CD8-positive, alpha-beta T cell (primary cell): ENCODE measurements at places on chromosomes 12 and 14. TPM values are rescaled to one million over a fixed set of nuclear protein-coding genes. Genes with fewer than 3 reads are reported as not detected.

- no peak for DNase-seq
Observed at GRCh38 chr12:57983146-57983857, 41.9 kb downstream of the ATP23 start.

- no peak for DNase-seq
Observed at GRCh38 chr12:8817856-8818255, 4.6 kb upstream of the A2ML1 start.

- DNase-seq: no peak
Observed at GRCh38 chr12:116964054-116965050, 53.6 kb downstream of the FBXW8 start.

- no peak for DNase-seq
Observed at GRCh38 chr12:130339951-130340350, 2.3 kb downstream of the PIWIL1 start.

DNA sequence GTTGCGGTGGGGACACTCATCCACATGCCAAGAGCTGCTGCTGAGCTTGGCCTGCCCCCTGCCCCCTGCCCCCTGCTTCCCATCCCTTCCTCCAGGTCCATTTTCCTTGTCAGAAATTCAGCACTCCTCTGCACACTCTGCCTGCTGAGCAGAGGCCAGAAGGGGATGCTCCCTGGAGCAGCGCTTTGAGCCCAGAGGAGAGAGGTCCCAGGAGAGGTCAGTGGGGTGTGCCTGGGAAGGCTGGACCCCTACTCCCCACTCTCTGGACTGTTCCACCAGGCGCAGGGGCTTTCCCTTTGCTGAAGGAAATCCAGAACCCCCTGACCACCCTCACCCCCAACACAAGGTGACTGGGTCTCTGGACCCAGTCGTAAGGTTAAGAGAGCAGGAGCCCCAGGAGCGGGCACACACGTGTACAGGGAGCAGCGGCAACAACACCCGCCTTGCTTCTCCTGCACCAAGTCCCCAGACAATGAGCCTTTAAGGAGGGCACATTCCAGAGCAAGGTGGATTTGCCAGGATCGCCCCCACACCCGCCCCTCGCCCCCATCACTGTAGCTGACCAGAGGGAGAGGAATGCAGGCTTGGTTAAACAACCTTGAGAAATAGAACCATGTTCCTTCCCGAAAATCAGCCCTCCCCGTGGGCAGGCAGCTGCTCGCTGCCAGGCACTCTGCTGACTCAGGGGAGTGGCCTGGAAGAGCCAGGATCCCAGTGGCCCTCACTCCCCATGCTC lies 30.7 kb downstream of the ISCA2 start:
- no peak for DNase-seq

- no peak for DNase-seq
Observed at GRCh38 chr12:144650-145284, 69.2 kb downstream of the SLC6A12 start.

DNA sequence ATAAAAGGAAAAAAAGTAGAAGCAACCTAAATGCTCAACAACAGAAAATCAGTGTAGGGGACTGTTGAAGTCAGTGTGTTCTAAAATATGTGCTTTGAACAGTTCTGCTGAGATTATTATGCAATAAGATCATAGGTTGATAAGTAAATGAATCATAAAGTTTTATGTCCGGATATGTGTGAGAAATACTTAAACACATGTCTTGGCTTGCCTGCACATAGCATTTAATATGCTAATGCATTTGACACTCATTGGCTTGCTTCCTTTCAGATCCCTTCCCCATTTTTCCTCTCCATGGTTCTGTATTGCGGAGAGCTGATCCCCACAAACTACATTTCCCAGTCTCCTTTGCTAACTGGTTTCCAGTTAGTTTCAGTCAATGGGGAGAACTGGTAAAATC lies 573.8 kb upstream of the TBX3 start:
- DNase-seq: no peak

- DNase-seq: no peak
Observed at GRCh38 chr12:24200010-24200409, 250.5 kb upstream of the SOX5 start.

DNA sequence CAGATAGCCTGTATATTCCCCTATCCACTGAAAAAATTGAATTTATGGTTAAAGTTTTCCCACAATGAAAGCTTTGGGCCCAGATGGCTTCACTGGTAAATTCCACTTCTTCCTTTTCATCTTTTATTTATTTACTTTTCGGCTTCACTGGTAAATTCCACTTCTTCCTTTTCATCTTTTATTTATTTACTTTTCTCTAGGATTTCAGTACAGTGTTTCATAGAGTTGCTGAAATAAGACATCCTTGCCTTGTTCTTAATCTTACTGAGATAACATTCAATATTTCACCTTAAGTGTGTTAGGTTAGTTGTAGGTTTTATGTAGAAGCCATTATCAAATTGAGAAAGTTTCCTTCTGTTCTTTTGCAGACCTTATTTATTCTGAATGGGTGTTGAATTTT lies 18.9 kb upstream of the KLRG1 start:
- no peak for DNase-seq

- DNase-seq: no peak
Observed at GRCh38 chr14:89466944-89467343, 49.9 kb upstream of the FOXN3 start.

DNA sequence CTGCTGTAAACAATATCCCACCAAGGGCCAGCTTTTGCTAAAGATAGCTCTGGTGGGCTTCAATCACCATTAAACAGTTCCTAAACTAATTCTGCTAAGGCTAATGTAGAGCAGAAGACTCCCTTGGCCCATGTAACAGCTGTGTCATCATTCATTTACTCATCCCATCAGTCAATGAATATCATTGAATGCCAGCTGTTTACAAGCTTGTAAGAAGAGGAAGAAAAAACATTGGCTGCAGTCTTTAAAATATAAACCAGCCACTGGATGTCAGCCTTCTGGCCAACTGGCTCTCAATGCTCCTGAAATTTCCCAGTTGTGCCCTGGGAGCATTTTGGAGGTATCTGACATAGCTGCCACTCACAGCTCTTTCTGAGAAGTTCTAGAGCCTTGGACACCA lies 18.0 kb upstream of the MAP3K9 start:
- no peak for DNase-seq

Gene AHNAK2
- 0.14 TPM for total RNA-seq

GRCh38 chr14:82411298-82411697 lies 877.6 kb upstream of the SEL1L start:
- DNase-seq: no peak

Gene TAS2R42
- not detected for total RNA-seq

DNA sequence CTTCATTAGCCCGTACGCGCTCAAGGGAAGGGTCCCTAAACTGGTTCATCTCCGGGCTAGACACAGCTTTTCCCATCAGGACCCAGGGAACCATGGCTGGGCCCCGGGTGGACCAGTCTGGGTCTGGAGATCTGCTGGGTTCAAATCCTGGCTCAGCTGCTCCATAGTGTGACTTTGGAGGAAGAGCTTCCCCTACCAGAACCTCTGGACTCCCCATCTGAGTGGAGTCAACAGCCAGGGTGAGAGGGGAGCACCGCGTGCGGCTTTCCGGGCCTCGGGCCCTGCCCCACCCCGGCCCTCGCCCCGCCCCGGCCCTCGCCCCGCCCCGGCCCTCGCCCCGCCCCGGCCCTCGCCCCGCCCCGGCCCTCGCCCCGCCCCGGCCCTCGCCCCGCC lies 41.2 kb downstream of the BEGAIN start:
- DNase-seq: peak; percentile 16

- no peak for DNase-seq
Observed at GRCh38 chr14:62001963-62002362, 239.7 kb downstream of the SNAPC1 start.

- no peak for DNase-seq
Observed at GRCh38 chr12:27063250-27063851, 19.0 kb downstream of the C12orf71 start.

DNA sequence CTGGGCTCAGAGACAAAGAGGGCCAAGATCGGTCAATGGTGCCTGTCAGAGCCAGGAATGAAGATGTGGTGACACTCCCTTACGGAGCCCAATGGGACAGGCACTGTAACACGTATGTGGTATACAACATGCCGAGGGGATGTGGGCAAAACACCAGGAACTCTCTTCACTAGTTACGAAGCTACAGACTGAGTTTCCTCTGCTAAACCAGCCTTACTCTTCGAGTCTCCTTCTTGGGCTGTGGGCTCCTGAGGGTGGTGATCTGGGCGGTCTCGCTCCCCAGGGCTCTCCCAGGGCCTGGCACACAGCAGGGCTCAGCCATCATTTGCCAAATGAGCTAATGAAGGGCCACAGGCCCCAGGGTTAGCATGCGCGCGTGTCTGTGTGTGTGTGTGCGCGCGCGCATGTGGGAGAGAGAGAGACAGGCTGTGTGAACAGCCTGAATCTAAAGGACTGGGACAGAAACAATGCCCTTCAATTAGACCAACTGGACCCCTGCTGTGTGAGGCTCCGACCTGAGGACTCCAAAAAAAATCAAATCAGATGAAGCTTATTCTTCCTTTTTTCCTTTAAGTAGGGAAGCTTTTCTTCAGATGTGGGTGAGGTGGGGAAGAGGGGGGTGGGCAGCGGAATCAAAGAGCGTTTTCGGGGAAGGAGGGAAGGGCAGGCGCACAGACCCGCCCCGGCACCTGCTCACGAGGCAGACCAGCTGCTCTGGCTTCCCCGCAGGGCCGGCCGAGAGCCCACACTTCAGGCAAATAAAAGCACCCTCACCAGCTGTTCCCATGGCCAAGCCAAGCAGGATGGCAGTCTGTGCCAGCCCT lies 42.5 kb downstream of the CCDC88C start:
- peak; percentile 71 for DNase-seq

GRCh38 chr14:53808042-53808441 lies 148.6 kb downstream of the BMP4 start:
- DNase-seq: no peak

DNA sequence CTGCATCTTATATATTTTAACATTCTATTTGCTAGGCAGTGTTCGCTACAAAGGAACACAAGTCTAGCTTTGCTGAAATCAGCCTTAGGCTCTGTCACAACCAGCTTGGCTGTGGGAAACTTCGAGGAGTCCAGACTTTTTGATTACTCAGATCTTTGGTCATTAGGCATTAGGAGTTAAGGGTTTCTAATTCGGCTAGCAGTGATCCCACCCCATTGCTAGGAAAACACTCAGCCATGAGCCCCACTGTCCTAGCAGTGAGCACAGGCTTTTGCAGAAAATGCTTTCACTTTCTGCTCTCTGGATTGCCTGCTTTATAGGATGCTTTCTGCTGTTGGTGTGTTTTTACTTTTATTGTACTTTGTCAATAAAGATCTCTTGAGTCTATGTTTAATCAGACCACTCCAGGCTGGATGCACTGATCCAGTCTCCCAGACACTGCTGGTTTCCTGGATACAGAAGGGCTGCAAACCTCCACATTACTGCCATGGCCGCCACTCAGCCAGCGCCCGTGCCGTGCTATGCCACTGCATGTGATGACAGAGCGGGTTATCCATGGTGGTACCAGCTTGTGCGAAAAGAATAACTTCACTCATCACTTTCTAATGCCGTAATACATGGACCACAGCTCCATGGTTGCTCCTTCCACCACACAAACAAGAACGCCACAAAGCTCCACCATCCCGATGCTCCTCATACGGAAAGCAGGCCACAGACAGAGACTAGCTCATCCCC lies 41.0 kb upstream of the PYGL start:
- DNase-seq: no peak

Gene NCKAP5L
- total RNA-seq: 10.7 TPM

Gene CCDC184
- 1.3 TPM for total RNA-seq

- DNase-seq: no peak
Observed at GRCh38 chr14:21037156-21037555, 2.5 kb upstream of the RNASE13 start.

DNA sequence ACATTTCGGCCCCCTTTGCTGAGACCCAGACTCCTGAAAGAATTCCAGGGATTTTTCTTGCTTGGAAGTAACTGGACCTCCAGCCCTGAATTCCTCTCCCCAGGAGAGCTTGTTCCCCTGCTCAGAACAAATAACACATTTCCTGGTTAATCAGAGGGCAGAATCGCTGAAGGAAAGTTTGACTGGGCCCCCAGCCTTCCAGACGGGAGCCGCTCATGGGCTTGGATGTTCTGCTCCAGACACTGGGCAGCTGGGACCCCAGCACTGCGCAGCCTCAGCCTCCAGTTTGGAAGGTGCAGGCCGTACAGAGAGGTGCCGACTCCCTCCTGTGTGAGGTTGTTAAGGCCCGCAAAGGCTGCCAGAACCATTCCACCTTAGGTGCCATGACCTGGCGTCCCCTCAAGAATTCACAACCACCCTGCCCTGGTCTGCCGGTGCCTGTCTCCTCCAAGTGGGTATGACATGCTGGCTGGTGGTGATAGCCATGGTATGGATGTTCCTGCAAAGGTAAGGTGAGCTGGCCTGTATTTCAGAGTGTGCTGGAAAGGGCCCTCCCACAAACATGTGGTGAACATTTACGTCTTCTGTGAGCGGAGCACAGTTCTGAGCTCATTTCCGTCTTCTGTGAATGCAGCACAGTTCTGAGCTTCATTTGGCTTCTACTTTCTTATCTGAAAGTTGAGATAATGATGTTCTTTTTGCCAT lies 5.1 kb upstream of the LTBP2 start:
- DNase-seq: no peak

DNA sequence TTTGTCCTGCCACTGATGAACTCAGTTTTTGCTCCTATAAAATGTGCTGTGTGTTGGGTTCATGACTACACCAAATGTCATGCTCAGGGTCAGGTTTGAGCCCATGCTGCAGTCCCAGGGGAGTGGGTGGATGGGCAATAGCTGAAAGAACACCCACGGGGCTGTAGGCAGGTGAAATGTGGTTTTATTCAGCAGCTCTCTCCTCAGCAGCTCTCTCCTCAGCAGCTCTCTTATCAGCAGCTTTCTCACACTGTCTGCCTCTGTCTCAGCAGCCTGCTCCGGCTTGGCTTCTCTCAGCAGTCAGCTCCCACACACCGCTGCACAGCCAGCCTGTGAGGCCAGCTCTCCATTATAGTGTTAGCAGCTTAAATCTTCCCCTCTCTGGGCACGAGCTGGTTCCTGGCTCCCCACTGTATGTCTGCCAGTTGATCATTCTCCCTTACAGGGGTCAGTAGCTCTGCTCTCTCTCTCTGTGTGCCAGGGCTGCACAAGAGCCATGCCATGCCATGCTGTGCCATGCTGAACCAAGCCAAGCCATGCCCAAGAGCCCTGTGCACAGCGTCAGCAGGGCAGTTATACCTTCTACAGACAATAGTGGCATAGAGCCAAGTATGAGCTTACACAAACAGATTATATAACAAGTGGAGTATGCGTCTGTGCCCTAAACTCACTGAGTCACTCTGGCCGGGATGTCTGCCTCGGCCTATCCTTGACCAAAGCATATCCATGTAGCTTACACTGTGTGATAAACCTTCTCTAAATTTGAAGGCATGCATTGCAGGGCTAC lies 303.3 kb upstream of the TMPO start:
- DNase-seq: no peak

GRCh38 chr12:68611094-68611805 lies 551 bp downstream of the RAP1B start:
- peak; percentile 57 for DNase-seq

Gene HSPB8
- not detected for total RNA-seq

GRCh38 chr12:2374092-2374906 lies 321.5 kb downstream of the CACNA1C start:
- DNase-seq: no peak

GRCh38 chr14:101761881-101762529 lies 496 bp downstream of the PPP2R5C start:
- DNase-seq: peak; percentile 37

Gene RDH16
- 0.33 TPM for total RNA-seq
